ENCODE measurements at places on chromosomes 2 and 18. TPM values are rescaled to one million over a fixed set of nuclear protein-coding genes. Genes with fewer than 3 reads are reported as not detected.
A peak's percentile ranks its signal among the peaks of the same experiment; 100 is the strongest.

DNA sequence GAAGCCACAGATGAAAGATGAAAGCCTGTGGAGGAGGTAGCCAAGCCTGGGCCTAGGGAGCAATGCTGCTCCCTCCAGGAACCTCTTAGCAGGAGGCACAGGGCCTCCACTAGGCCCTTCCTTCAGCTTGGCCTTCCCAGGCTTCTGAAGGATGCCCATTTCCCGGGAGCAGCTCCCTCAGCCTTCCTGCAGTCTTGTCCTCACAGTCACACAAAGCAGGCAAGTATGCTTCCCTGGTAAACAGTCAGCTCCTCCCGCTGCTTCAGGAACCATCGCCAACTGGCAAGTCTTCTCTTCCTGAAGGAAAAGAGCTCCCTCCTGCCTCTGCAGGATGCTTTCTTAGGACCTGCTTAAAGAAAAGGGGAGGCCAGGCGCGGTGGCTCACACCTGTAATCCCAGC is 53.2 kb downstream of the SMAD7 start:
- H3K27ac ChIP-seq = no peak overlapping the region
- H3K36me3 ChIP-seq = no peaks in the 10 kb centered on the region
- peaks cover 7% of the 10 kb centered on the region for H3K4me1 ChIP-seq
- no peak overlapping the region for H3K4me3 ChIP-seq

- DNase-seq = no peak
- no peaks in the 10 kb centered on the region for H3K4me1 ChIP-seq
Measured at GRCh38 chr2:17517481-17518211, 594 bp downstream of the RAD51AP2 start.

- H3K4me1 ChIP-seq = peaks cover 17% of the 10 kb centered on the region
- H3K36me3 ChIP-seq = peaks cover 2% of the 10 kb centered on the region
Measured at GRCh38 chr18:48838921-48839818, 111.6 kb downstream of the SMAD7 start.

DNA sequence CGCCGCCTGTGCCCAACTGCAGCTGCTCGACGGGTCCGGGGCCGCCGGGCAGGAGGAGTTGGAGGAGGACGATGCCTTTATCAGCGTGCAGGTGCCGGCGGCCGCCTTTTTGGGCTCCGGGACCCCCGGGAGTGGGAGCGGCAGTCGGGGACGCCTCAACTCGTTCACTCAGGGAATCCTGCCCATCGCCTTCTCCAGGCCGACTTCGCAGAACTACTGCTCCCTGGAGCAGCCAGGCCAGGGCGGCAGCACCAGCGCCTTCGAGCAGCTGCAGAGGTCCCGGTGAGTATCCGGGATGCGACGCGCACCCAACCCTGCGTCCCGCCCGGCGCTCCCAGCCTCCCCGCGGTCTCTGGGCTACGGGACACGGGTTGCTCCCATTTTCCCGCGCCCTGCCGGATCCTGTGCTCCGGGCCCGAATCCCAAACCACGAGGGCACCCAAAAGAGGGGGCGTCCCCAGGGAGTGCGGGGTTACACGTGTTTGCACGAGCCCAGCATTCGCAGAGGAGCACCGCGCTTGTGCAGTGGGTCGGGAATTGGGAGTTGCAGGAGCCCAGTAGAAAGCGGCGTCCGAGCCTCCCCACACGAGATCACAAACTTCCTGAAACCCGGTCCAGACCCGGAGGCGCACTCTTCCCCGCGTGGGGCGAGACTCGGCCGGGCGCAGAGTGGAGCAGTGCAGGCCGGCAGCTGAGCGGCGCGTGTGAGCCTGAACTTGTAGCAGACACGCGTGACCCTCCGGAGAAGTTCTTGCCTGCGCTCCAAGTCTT is 1.2 kb downstream of the CABLES1 start:
- H3K4me1 ChIP-seq = peaks cover 20% of the 10 kb centered on the region
- H3K4me3 ChIP-seq = peak overlapping the region; percentile 76
- H3K27me3 ChIP-seq = no peaks in the 10 kb centered on the region
- H3K36me3 ChIP-seq = no peaks in the 10 kb centered on the region
- DNase-seq = peak; percentile 42

DNA sequence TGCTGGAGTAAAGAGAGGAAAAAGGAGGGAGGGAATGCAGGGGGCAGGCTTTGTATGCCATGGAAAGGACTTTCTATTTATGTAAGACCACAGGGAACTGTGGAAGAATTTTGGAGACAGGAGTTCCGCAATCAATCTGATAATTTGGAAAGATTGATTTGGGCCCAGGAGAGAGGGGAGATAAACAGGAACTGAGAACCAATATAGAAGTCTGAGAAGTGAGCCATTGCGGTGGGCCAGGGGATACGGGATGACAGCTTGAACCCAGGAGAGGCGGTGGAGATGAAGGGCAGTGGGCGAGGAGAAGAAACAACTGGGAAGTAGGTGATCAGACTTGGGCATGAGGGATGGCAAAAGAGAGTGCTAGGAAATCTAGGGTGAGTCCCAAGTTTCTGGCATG is 23.7 kb downstream of the RASGRP3 start:
- no peaks in the 10 kb centered on the region for H3K27me3 ChIP-seq
- no peak overlapping the region for H3K27ac ChIP-seq
- no peak for DNase-seq
- H3K36me3 ChIP-seq = no peaks in the 10 kb centered on the region

DNA sequence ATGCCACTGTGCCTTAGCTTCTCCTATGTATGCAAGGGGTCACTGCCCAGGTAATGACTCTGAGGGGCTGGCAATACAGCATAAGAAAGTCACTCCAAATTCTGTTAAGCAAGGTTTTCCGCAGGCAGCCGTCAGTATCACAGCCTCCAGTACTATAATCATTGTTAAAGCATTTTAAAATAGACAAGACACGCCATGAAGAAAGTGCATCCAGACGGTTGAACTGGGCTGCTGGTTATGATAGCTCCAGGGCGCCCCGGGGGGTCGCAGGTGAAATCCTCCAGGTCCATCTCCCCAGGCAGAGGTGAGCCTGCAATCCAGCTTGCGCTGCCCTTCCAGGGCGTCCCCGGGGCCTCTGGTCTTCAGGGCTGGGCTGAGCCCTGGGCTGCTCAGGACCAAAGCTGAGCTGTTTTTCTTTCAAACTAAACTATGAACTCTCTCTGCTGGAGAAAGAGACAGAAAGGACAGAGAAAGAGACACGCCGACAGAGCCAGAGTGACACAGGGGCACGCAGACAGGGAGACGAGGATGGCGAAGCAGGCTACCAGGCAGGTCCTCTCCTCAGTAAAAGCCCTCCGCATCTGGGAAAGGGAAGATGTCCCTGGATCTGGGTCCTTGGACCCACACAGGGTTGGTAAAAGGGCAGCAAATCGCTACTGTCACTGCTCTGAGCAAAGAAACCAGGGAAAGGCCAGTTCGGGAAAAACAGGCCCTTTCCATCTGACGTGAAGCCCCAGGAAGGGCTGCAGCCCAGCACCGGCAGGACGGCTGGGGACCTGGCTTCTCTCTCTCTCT is 2.1 kb upstream of the TWIST2 start:
- H3K27ac ChIP-seq = no peak overlapping the region
- H3K4me1 ChIP-seq = no peaks in the 10 kb centered on the region
- no peak overlapping the region for H3K4me3 ChIP-seq
- no peak for DNase-seq
- no peaks in the 10 kb centered on the region for H3K36me3 ChIP-seq

DNA sequence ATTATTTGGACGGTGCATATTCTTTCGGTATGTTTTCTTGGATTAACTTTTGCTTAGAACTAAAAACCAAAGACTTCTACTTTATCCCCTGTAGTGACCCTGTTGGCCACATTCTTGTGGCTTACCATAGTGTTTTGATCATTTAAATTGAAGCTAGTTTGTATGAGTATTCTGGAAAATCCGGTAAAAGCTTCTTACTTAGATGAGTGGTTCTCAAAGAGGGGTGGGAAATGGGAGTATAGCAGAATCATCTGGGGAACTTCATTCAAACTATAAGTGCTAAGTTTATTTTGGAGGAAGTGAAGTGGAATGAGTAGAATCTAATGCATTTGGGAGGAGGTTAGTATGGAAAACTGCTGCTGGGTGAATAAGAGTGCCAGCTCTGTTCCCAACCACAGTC is 3.8 kb downstream of the PPP1CB start:
- H3K27ac ChIP-seq = no peak overlapping the region
- H3K36me3 ChIP-seq = peaks cover 6% of the 10 kb centered on the region
- peaks cover 30% of the 10 kb centered on the region for H3K4me1 ChIP-seq
- DNase-seq = no peak

GRCh38 chr2:62854600-62855514 is 149.3 kb downstream of the EHBP1 start:
- DNase-seq = no peak
- H3K36me3 ChIP-seq = peaks cover 18% of the 10 kb centered on the region
- H3K27ac ChIP-seq = no peak overlapping the region
- no peaks in the 10 kb centered on the region for H3K27me3 ChIP-seq
- no peak overlapping the region for H3K4me3 ChIP-seq

- DNase-seq = no peak
- no peak overlapping the region for H3K27ac ChIP-seq
- H3K27me3 ChIP-seq = no peaks in the 10 kb centered on the region
Measured at GRCh38 chr2:190452433-190452832, 44.3 kb downstream of the MFSD6 start.

- H3K27ac ChIP-seq = no peak overlapping the region
- H3K4me1 ChIP-seq = peaks cover 6% of the 10 kb centered on the region
- peak; percentile 48 for DNase-seq
Measured at GRCh38 chr2:236744716-236745115, 175.1 kb downstream of the ACKR3 start.

GRCh38 chr2:238897122-238897880 is 49.4 kb downstream of the TWIST2 start:
- no peaks in the 10 kb centered on the region for H3K27me3 ChIP-seq
- peak overlapping the region; percentile 20 for H3K27ac ChIP-seq
- no peak for DNase-seq
- H3K4me3 ChIP-seq = no peak overlapping the region
- H3K36me3 ChIP-seq = no peaks in the 10 kb centered on the region
- H3K4me1 ChIP-seq = peaks cover 13% of the 10 kb centered on the region

- DNase-seq = no peak
- no peak overlapping the region for H3K27ac ChIP-seq
- H3K4me3 ChIP-seq = no peak overlapping the region
- H3K36me3 ChIP-seq = no peaks in the 10 kb centered on the region
Measured at GRCh38 chr2:12264146-12264545, 452.6 kb upstream of the TRIB2 start.

GRCh38 chr2:134207589-134208209 is 46.2 kb upstream of the MGAT5 start:
- peak overlapping the region; percentile 26 for H3K27ac ChIP-seq
- H3K36me3 ChIP-seq = no peaks in the 10 kb centered on the region
- DNase-seq = peak; percentile 57
- no peak overlapping the region for H3K4me3 ChIP-seq
- H3K27me3 ChIP-seq = no peaks in the 10 kb centered on the region

DNA sequence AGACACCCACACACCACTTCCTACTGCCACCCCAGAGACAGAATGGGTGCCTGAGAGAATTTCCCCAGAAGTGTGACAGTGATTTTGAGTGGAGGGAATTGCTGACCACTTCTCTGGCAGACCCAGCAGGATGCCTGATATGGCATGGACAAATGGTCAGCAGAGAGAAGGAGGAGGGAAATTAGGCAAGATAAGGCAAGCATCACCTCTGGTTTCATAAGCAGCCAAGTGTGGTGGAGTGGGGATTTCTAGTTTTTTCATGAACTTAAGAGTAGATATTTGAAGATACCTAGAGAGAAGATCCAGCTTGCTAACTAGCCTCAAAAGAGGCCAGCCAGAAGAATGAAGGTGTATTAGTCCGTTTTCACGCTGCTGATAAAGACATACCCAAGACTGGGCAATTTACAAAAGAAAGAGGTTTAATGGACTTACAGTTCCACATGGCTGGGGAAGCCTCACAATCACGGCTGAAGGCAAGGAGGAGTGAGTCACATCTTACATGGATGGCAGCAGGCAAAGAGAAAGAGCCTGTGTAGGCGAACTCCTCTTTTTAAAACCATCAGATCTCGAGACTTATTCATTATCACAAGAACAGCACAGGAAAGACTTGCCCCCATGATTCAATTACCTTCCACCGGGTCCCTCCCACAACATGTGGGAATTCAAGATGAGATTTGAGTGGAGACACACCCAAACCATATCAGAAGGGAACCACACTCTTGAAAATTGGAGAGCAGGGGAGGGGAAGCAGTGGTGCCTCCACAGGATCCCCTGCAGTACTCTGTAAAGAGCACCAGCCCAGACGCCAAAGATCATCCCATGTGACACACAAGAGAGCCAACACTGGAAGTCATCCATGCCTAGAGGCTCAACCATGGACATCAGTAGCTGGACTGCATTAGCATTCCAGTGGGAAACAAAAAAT is 64.2 kb downstream of the RBM43 start:
- H3K27me3 ChIP-seq = no peaks in the 10 kb centered on the region
- no peak for DNase-seq
- H3K27ac ChIP-seq = no peak overlapping the region
- H3K4me3 ChIP-seq = no peak overlapping the region

- H3K4me1 ChIP-seq = peaks cover 7% of the 10 kb centered on the region
- H3K4me3 ChIP-seq = no peak overlapping the region
- no peaks in the 10 kb centered on the region for H3K27me3 ChIP-seq
- peaks cover 10% of the 10 kb centered on the region for H3K36me3 ChIP-seq
- H3K27ac ChIP-seq = no peak overlapping the region
- DNase-seq = no peak
Measured at GRCh38 chr2:23696752-23697045, 230.2 kb downstream of the ATAD2B start.

GRCh38 chr2:36459725-36460137 is 104.2 kb downstream of the CRIM1 start:
- no peaks in the 10 kb centered on the region for H3K36me3 ChIP-seq
- DNase-seq = peak; percentile 33
- H3K4me3 ChIP-seq = no peak overlapping the region
- H3K27ac ChIP-seq = no peak overlapping the region

DNA sequence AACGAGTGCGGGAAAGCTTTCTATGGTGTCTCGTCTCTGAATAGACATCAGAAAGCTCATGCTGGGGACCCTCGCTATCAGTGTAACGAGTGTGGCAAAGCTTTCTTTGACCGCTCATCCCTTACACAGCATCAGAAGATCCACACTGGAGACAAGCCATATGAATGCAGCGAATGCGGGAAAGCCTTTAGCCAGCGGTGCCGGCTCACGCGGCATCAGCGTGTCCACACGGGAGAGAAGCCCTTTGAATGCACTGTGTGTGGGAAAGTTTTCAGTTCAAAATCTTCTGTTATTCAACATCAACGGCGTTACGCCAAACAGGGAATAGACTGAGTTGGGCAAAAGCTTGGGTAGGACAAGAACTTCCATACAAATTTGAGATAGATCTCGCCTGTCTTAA is 16.2 kb downstream of the ZNF2 start:
- no peaks in the 10 kb centered on the region for H3K27me3 ChIP-seq
- no peak overlapping the region for H3K4me3 ChIP-seq
- H3K36me3 ChIP-seq = peaks cover 31% of the 10 kb centered on the region
- no peak overlapping the region for H3K27ac ChIP-seq
- DNase-seq = no peak

GRCh38 chr2:113698892-113699447 is 57.5 kb downstream of the SLC35F5 start:
- no peaks in the 10 kb centered on the region for H3K27me3 ChIP-seq
- H3K27ac ChIP-seq = no peak overlapping the region
- no peak overlapping the region for H3K4me3 ChIP-seq
- no peaks in the 10 kb centered on the region for H3K36me3 ChIP-seq

GRCh38 chr2:32812316-32812715 is 134.4 kb upstream of the LTBP1 start:
- H3K4me1 ChIP-seq = no peaks in the 10 kb centered on the region
- H3K27me3 ChIP-seq = no peaks in the 10 kb centered on the region
- DNase-seq = no peak

- DNase-seq = peak; percentile 70
- no peaks in the 10 kb centered on the region for H3K4me1 ChIP-seq
- H3K27me3 ChIP-seq = peaks cover 28% of the 10 kb centered on the region
- no peak overlapping the region for H3K4me3 ChIP-seq
Measured at GRCh38 chr2:44768438-44769236, 172.9 kb upstream of the SIX3 start.

The CRACDL gene
- total RNA-seq = 28.3 TPM

The ANAPC1 gene
- total RNA-seq = 36.3 TPM

The HOXD8 gene
- total RNA-seq = 1.2 TPM

The FKBP7 gene
- total RNA-seq = 53.3 TPM

The LRATD1 gene
- 11.0 TPM for total RNA-seq

The DCDC2C gene
- total RNA-seq = not detected

The LHCGR gene
- 0.26 TPM for total RNA-seq
